ENCODE measurements at places on chromosomes 5 and 9.

DNA sequence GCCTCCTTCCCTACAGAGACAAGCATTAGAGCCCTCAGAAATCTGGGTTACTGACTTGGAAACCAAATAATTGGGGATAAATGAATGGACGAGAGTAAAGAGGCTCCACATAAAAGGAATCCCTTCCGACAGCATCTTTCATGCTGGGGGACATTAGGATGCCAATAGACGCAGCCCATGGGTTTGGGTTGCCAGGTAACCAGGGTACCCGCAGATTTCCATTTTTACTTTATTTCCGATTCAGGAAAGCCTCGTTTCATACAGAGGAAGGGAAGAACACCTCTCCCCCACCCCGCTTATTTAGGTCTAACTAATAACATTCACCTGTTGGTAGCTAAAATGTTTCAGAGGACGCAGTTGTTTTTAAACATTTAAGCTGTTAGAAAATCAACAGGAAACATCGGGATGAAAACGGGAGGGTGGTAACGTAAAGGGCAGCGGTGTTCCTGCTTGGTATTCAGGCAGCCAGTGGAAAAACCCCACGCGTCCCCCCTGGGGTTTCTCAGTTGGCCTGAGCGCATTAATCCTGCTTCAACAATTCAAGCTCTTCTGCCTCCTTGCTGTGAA lies 179.5 kb downstream of the YTHDC2 start:
- DNase-seq, result no peak

- DNase-seq, result no peak
Observed at GRCh38 chr9:29475471-29475870, 1902.2 kb upstream of the C9orf72 start.

DNA sequence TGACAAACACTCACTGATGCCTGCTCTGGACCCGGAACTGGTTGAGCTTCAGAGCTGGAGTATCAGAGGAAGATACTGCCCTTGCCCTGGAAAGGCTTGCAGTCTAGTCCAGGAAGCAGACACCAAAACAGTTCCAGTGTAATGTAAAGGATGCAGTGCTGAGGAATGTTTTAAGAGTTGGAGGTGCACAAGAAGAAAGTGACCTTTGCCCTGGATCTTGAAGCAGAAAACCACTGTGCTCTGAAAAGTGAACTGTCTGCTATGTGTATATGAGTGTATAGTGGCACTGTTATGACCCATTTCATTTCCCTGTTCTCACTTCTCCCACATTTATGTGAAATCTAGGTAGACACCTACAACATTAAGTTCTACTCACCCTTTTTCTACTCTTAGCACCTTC lies 2.1 kb downstream of the ZNF346 start:
- DNase-seq, result no peak

DNA sequence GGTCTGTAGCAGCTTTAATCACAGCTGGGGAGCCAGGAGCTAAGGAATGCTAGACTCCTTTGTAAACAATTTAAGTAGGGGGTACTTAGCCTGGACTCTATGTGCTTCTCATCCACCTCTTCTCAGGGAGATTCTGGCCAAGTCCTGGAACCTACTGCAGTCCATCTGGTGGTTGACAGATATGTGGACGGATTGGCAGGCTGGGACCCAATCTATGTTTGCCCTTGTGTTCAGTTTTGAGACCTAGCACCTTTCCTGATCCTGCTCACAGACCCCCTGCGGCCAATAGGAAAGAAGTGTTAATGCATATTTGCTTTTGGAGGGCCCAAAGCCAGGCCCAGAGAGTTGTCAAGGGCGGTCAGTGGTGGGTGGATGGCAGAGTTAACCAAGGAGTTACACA lies 6.4 kb downstream of the SLC22A5 start:
- DNase-seq, result no peak

DNA sequence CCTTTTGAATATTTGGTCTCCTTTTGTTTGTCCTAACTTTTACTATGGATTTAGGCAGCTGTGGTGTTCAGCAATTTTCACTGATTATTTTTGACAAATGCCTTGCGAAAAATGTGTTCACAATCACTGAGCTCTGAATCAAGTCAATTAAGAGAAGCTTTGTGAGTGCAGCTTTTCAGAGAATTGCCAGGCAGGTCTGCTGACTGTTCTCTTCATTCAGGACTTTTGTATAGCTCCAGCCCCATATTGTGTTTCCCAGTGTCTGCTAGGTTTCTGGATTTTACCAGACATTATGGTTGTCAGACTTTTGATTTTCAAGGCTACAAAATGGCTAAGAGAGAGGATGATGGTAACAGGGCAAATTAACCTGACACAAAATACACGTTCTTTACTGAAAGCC lies 1055.9 kb downstream of the CDH18 start:
- DNase-seq, result no peak
